ENCODE measurements at places on chromosomes 6 and 20. TPM values are rescaled to one million over a fixed set of nuclear protein-coding genes. Genes with fewer than 3 reads are reported as not detected.

GRCh38 chr6:30483677-30484279 lies 5.5 kb upstream of the HLA-E start:
- no peak for DNase-seq

DNA sequence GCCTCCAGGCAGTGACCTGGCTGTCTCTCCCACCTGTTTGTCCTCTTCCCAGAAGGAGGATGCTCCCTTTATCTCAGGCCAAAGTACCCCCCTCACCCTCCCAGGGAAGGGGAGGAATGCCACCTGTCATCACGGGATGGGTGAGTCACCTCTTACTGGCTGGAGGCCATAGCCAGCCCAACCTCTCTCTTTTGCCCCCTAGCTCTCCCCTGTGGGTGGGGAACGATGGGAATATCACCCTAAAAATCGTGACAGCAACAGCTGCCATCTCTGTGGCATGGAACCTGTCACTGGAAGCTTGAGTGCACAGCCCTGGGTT lies 137.5 kb upstream of the PTPN1 start:
- no peak for DNase-seq

GRCh38 chr6:166736634-166737033 lies 109.6 kb upstream of the RPS6KA2 start:
- no peak for DNase-seq

DNA sequence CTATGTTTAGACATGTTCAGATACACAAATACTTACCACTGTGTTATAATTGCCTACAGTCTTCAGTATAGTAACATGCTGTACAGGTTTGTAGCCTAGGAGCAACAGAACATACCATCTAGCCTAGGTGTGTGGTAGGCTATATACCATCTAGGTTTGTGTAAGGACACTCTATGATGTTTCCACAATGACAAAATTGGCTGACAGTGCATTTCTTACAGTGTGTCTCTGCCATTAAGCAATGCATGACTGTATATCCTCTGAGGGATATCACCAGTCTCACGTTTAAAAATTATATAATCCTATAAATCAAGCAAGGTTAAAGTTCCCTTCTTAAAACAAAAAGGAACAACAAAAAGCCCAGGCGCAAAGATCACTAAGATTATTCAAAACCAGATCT lies 352.2 kb downstream of the BTBD9 start:
- no peak for DNase-seq

- no peak for DNase-seq
These were observed 50.6 kb downstream of the SOD2 start for GRCh38 chr6:159642481-159642880.

- no peak for DNase-seq
These were observed 17.8 kb downstream of the KCNS1 start for GRCh38 chr20:45083127-45083526.

- DNase-seq: no peak
These were observed 9.9 kb upstream of the F13A1 start for GRCh38 chr6:6330407-6330806.

DNA sequence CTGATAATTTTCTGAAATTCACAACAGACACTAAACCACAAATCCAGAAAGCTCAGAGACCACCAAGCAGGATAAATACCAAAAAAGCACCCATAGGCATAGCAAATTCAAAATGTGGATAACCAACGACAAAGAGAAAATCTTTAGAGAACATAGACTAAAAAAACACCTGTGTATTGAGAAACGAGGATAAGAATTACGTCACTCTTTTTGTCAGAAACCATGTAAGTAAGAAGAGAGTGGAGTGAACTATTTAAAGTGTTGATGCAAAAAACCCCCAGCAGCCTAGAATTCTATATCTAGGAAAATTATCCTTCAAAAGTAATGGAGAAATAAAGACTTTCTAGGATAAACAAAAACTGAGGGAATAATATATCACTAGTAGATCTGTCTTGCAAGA lies 126.9 kb upstream of the SCGN start:
- no peak for DNase-seq

GRCh38 chr6:21769968-21770367 lies 176.4 kb downstream of the SOX4 start:
- DNase-seq: no peak

- DNase-seq: no peak
These were observed 18.9 kb downstream of the KLHL31 start for GRCh38 chr6:53646606-53647005.

DNA sequence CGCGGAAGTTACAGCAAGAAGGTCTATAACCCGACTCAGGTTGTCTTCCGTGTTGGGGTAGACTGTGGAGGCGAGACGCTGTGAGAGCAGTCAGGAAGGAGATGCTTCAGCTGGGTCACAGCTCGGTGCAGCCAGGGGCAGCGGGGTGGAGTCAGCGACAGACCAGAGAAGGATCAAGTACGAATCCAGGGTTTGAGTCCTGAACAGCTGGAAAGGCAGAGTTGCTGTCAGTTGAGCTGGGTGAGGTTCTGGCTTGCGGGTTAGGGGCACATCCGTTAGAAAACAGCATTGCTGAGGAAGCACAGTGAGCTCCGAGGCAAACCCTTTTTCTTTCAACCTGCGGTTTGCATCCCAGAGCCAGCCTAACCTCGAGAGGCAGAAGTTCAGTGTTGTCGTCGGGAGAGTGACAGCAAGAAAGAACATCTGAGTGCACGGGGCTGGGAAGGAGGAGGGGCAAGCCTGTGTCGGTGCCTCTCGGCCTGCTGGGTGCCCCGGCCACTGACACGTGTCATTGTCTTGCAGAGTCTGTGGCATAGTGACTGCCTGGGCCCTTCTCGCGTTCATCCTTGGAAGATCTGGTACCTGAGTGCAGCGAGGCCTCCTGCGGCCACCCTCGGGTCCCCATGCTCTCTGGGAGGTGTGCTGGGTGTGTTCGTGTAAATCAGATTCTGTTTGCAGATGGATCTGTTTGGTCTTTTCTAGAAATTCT lies 20.0 kb downstream of the PNLDC1 start:
- DNase-seq: no peak

DNA sequence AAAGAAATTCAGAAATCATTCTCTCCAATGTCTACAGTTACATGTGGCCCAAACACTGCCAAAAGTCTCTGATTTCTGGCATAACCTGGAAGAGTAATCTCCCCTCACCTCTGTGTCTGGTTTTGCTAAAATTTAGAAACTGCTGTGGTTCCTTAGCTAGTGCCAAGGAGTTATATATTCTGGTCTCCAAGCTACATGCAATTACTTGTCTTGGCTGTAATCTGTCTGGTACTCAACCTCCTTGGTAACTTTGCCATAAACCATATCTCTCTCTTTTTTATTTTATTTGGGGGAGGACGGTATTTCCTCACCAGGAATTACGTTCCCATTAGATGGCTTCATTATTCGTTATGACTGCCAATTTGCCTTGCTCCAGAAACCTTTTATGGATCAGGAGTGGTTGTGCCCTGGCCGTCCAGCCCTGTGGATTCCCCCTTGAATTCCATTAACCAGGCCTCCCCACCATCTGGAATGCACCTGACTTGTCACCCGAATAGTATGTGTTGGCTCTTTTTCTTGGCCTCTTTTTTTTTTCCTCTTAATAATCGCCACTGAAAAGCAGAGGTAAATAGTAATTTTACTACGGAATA lies 400.0 kb downstream of the CD83 start:
- no peak for DNase-seq

DNA sequence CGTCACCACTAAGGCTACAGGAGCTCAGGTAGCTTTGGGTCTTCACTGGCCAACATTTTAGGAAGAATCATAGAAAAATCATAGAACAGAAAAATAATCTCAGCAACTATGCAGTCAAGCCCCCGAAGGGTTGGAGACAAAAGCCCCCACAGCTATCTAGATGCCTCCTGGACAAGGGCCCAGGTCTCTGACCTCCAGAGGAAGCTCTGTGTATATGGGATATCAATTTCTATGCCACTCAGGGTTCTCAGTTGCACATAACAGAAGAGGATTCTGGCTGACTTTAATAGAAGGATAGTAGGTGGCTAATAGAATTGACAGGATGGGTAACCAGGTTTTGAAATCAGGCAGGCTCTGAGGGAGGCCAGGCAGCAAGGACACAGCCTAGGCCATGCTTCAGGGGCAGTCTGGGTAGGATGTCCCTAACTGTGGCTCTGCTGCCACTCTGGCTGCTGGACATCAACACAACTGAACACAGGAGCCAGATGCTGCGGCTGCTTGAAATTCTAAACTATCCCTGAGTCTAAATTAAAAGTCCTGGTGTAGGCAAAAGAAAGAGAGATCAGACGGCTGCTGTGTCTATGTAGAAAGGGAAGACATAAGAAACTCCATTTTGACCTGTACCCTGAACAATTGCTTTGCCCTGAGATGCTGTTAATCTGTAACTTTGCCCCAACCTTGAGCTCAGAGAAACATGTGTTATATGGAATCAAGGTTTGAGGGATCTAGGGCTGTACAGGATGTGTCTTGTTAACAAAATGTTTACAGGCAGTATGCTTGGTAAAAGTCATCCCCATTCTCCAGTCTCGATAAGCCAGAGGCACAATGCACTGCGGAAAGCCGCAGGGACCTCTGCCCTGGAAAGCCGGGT lies 65.6 kb downstream of the TRMT6 start:
- DNase-seq: no peak

DNA sequence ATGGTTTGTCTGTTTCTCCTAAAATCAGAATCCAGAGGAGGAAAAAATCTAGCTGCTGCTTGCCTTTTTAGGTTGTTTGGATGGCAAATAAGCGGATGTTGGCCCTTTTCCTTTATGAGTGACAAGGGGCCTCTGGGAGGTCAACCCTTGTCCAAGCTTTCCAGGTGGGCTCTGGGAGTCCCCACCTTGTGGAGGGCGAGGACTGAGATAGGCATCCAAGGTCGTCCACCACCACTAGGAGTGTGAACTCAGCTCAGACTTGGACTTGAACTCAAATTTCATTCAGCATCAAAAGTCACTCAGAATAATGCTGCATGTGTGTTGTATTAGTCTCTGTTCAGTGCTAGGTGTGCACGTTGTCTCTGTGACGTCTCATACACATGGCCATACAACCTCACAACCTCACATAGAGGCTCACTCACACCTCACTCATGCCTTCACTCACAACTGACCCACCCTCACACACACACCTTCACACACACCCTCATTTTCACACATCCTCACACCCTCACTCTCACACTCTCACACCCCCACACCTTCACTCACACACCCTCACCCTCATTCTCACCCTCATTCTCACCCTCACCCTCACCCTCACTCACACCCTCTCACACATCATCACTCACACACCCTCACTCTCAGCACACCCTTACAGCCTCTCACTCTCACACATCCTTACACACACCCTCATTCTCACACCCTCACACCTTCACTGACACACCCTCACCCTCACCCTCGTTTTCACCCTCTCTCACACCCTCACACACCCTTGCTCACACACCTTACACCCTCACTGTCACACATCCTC lies 18.0 kb downstream of the DYNLT1 start:
- no peak for DNase-seq

DNA sequence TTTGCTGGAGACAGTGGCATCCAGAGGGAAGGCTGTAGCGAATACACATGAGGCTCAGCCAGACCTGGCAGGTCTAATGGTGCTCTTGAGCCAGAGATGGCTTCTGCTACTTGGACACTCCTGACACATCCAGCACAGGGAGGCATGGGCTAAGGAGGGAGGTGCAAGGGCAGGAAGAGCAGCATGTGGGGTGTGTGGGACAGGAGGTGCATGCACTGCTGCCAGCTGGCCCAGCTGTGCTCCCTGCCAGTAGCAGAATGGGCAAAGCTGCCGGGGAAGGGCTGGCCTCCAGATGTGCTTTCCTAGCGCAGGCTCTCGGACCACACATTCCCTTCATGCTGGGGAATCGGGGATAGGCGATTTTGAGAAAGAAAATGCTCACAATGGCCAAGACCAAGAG lies 309.2 kb downstream of the CDC5L start:
- DNase-seq: no peak

- no peak for DNase-seq
These were observed 31.5 kb downstream of the CDC40 start for GRCh38 chr6:110211753-110212152.

DNA sequence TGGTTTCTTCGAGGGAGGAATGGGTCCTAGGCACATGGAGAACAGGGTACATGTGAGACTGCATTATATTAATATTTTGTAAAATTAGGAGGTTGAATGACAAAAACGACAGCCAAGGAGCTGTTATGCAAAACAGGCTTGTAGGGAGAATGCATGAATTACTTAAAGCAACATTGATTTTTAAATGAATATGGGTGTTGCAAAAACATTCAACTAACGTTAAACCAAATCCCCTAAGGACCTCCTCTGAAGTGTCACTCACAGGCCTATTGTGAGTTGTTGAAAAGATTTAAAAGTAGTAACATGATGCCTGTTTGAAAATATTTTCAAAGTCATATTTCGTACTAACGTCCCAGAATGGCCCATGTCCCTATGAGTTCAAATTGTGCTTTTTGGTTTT lies 21.9 kb downstream of the FBXL4 start:
- DNase-seq: no peak

- no peak for DNase-seq
These were observed 41.1 kb downstream of the KLHL31 start for GRCh38 chr6:53624502-53624901.

DNA sequence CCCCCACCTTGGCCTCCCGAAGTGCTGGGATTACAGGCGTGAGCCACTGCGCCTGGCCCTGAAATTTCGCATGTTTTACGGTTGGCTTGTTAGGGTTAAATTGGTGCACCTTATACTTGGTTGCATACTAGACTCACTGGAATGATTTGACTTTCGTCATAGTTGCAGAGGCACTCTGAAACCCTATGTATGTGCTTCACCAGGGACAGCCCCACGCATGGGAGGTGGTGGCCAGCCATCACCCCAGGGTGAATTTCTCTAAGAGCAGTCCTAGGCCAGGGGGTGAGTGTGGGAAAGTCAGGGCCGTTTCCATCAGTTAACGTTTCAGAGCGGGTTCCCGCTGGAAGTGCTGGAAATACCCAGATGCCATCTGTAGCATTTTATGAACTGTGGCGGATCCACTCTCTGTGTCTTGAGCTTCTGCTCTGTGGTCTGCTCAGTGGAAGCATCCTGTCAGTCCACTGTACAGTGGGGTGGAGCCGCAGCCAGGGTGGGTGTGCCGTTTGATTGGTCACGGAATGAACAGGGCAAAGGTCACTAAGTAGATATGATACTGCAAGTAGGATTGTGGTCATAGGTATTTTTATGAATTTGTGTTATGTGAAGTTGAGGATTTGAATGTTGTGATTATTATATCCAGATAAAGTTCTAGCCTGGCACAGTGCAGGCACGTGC lies 13.2 kb downstream of the DNAJC5 start:
- no peak for DNase-seq

- no peak for DNase-seq
These were observed 438.4 kb upstream of the SPTLC3 start for GRCh38 chr20:12570371-12570770.

GRCh38 chr20:3987296-3987695 lies 28.1 kb downstream of the RNF24 start:
- DNase-seq: no peak

GRCh38 chr6:159701413-159701999 lies 8.5 kb upstream of the SOD2 start:
- DNase-seq: no peak

GRCh38 chr6:132607544-132608233 lies 16.4 kb downstream of the TAAR2 start:
- DNase-seq: no peak

E2F1 gene
- total RNA-seq: 2.3 TPM

SGK2 gene
- 1.1 TPM for total RNA-seq

TTK gene
- total RNA-seq: 0.43 TPM

L3MBTL3 gene
- total RNA-seq: 3.9 TPM

TBC1D32 gene
- total RNA-seq: 3.1 TPM

HLA-DRB1 gene
- 32.4 TPM for total RNA-seq

AGPAT4 gene
- total RNA-seq: 2.4 TPM

LY6G6D gene
- not detected for total RNA-seq

VSX1 gene
- total RNA-seq: 0.14 TPM

MRPL2 gene
- 99.7 TPM for total RNA-seq

HFE gene
- total RNA-seq: 5.3 TPM

ZSCAN9 gene
- 9.4 TPM for total RNA-seq

SFTA2 gene
- not detected for total RNA-seq

OPN5 gene
- not detected for total RNA-seq

MAFB gene
- total RNA-seq: 17.7 TPM
